NAMALWA (cell line): ENCODE measurements at places on chromosomes 16 and 17.

- no peak for DNase-seq
Measured at GRCh38 chr17:39675390-39676082, 7.3 kb downstream of the PNMT start.

DNA sequence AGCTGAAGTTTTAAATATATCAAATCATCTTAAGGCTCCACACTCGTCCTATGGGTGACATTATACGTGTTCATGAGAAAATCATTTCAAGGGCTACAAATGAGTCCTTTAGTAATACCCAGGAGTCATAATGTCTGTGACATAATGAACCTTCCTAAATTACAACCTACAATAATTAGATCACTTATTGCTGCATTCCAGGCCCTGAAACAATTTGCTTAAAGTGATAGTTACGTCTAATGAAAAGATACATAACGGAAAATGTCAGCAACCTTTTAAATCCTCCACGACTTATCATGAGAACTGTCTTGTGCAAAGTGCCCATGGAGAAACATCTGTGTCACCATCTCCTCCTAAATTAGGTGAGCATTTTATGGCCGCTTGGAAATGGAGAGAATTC is 43.4 kb downstream of the IRX3 start:
- no peak for DNase-seq

DNA sequence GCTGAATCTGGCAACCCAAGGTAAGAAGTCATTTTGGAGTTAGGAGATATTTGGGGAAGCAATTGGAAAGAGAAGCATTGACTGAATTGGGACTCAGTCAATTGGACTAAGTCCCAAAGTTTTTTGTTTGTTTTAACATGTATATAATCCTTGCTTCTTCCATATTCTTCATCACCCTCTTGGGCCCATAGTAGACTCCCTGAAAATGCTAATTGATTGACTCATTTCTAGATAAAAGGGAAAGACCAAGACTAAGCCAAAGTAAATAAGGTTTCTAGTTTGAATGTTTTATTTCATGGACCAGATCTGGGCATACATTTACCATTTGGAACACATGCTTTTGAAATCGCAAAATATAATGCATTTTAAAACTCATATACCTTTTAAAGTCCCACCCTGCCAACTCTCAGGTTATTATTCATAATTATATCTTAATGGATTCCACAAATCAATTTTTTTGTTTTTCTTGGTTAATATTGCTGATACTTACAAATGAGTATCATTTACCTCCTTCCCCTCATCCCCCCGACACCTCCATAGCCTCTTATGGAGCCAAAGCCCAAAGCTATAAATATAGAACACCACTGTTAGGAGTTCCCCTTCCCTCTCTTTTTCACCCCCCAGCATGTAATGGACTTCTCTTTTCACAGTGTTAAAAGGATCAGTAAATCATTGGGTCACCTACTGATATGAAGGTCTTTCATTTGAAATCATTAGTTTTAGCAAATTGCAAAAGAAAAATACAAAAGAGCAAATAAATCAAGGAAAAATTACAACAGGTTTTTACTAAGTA is 674.0 kb upstream of the SOX9 start:
- no peak for DNase-seq

DNA sequence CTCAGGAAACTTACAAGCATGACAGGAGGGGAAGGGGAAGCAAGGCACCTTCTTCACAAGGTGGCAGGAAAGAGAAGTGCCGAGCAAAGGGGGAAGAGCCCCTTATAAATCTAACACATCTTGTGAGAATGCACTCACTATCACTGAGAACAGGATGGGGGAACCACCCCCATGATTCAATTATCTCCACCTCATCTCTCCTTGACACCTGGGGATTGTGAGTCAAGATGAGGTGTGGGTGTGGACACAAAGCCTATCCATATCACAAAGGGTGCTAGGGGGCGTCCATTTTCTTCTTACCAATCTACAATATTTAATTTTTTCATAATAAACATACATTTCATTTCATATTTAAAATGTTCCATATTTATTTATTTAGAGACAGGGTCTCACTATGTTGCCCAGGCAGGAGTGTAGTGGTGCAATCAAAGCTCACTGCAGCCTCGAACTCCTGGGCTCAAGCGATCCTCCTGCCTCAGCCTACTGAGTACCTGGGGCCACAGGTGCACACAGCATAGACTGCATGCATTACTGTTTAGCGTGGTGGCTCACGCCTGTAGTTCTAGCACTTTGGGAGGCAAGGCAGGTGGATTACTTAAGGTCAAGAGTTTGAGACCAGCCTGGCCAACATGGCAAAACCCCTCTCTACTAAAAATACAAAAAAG is 26.5 kb upstream of the FAAP100 start:
- DNase-seq = no peak

- DNase-seq = no peak
Measured at GRCh38 chr16:67296420-67296819, 17.1 kb downstream of the PLEKHG4 start.

DNA sequence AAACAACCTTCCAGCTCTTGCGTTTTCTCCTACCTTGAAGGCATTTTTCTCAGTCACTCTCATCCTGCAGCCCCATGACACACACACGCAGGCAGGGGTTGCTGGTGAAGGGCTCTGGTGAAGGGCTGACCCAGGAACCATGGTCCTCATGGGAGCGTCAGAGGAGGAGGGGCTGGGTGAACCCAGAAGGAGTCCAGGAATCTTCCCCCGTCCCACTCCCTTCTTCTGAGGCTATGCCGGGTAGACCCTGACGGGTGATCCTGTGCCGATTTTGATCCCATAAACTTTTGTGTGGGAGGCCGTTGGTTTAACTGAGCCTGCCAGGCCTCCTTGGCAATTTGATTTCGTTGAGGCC is 278.4 kb upstream of the FOXF1 start:
- DNase-seq = no peak

- DNase-seq = no peak
Measured at GRCh38 chr17:77343031-77343800, 202.4 kb downstream of the SEC14L1 start.

DNA sequence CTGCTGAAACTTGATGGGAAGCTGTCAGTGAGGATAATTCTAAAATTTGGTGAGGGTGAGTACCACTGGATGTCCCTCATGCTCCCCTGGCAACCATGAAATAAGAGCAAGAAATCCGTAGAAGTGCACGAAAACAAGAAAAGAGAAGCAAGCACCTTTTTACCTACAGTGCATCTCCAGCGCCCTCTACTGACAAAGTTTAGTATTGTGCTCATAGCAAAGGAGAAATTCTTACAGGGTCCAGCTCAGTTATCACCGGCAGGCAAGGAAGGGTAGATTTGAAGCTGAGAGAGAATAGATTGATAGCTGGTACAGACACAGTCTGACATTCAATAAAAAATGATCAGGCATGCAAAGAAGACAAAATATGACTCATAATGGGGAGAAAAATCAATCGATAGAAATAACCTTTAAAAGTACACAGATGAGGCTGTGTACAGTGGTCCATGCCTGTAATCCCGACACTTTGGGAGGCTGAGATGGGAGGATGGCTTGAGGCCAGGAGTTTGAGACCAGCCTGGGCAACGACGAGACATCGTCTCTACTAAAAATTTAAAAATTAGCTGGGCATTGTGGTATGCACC is 28.3 kb upstream of the TEX2 start:
- peak; percentile 73 for DNase-seq

- no peak for DNase-seq
Measured at GRCh38 chr16:22337849-22338635, 36.4 kb downstream of the CDR2 start.

DNA sequence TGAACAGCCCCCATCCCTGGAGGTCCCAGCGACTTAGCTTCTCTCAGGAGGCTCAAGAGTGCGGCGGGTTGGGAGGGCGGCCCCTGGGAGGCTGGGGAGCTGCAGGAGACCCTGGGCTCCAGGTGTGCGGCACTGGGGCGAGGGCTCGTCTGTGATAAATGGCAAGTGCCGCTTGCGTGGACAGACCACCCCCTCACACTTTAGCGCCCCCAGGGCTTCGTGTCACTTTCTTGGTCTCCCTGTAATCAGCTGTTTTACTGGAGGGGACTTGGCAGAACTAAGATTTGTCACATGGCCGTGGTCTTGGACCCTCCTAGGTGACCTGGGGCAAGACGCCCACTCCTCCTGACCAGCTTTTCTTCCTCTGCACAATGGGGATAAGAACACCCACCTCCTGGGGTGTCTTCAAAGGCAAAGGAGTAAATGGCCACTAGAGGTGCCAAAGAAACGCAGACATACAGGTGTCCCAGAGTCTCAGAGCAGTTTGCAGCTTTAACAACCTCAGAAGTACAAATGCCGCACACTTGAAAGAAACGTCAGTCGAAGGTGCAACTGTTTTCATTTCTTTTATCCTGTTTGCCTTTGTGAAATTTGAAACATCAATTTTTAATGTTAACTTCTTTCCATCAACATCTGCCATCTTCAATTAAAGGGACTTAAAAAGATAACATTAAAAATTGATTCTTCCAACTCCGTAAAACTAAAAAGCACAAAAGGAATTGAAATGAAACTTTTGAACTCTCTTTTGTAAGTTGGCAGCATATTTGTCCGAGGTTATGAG is 946 bp downstream of the OSGIN1 start:
- peak; percentile 69 for DNase-seq

- no peak for DNase-seq
Measured at GRCh38 chr16:89304941-89305705, 87.6 kb downstream of the ZNF778 start.

DNA sequence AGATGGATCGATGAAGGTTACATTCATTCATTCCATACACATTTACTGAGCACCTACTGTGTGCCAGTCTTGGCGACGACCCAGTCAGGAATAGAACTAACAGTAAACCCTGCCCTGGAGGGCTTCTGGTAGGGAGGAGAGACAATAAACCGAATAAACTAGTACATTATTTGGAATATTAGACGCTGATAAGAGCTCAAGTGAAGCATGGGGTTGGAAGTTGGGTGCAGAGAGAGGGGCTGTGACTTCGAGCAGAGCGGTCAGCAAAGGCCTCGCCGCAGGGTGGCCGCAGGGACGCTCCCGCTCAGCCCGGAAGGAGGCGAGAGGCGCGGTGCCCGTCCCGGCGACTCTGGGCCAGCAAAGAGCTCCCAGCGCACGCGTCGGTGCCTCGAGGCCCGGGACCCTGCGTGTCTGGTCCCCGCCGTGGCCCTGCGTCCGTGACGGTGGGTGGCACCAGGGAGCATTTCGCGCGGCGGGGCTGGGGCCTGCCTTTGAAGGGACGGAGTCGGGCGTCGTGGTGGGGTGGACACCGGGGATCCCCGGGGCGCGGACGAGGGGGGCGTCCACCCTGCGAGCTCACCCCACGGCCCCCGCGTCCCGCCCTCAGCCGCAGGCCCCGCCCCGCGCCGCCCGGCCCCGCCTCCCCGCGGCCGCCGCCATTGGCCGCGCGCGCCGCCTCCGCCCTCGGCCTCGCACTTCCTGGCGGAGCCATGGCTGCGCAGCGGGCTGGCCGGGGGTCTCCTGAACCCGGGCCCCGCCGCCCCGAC is at the start of gene KLHL36:
KLHL36 (plus strand) TSS at position 684 of the 767 bp plus-strand sequence. CDS start 2,357 bp downstream, outside the sequence.
- peak; percentile 53 for DNase-seq

- DNase-seq = no peak
Measured at GRCh38 chr16:3963203-3963602, 82.7 kb upstream of the CREBBP start.

DNA sequence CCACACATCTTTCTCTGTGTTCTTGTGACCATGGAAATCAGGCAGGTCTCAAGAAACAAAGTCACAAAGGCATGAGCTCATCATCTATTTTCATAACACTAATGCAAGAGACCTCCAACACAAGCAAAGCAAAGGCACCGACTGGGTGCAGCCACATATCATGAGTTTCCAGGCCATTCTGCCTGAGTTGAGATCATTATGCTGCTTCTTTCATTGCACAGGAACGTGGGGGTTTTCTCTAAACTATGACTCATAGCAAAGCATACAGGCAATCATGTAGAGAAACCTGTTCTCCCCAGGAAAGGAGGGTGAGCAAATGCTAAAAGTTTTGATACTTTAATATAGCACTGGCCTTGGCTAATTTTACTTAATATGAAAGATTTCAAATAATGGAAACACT is 60.7 kb downstream of the GRIN2A start:
- DNase-seq = no peak

- DNase-seq = no peak
Measured at GRCh38 chr17:79023886-79024771, at the start of gene C1QTNF1. Gene C1QTNF1, plus strand, starts transcription at chr17:79024169. Its CDS starts 19,800 bp downstream, at chr17:79043969.

DNA sequence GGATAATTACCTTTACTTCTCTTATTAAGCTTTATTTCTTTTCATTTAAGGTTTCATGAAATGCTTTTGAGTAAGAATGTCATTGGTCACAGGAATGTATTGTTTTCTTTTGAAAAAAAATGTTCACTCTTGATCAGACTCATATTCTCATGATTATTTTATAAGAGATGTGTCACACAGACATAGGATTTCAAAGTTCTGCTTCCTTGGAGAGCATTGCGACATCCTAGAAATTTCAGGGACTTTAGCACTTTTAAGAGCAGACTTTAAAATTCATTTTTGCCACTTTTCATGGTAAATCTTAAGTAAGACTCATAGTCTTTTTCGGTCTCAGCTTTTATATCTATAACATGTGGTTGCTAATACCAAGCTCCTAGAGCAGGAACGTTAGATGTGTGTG is 314.7 kb downstream of the CDH8 start:
- DNase-seq = no peak

- DNase-seq = peak; percentile 7
Measured at GRCh38 chr17:16987066-16987829, 15.3 kb upstream of the TNFRSF13B start.

DNA sequence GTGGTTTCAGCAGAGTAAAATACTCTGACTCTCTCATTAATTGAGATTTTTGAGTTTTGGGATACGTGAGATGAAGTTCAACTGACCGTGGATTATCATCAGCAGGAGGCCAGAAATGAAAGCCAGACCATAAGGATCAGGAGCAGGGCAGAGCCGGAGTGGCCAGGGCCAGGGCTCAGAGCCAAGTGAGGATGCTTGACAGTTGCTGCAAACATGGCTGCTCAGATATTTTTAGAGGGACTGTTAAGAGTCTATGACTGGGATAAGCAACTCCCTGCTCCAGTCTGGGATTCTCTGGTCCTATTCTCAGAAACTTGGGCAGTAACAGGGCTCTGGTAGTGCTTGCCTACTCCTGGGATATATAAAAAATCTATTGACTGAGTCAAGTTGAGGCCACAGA is 17.6 kb upstream of the CDH13 start:
- no peak for DNase-seq

- no peak for DNase-seq
Measured at GRCh38 chr17:63354256-63354655, 91.8 kb downstream of the CYB561 start.
